A549 treated with CORT108297 at 1 μM for 4 hours (cell line): ENCODE measurements at places on chromosomes 7 and 10. TPM values are rescaled to one million over a fixed set of nuclear protein-coding genes. Genes with fewer than 3 reads are reported as not detected.

AOAH gene
- 0.10 TPM in 1 of 5 replicates, not detected in the others for total RNA-seq

CHPF2 gene
- total RNA-seq: 38.2 to 52.9 TPM (median 47.8 TPM) in 5 replicates

ENTPD1 gene
- 0.02 to 0.05 TPM in 2 of 5 replicates, not detected in the others for total RNA-seq

ECHS1 gene
- 136 to 162 TPM (median 147 TPM) in 5 replicates for total RNA-seq

ARHGAP22 gene
- 3.7 to 5.2 TPM (median 4.1 TPM) in 5 replicates for total RNA-seq

PTN gene
- not detected in 5 replicates for total RNA-seq

GBX1 gene
- 0.10 to 0.18 TPM in 2 of 5 replicates, not detected in the others for total RNA-seq

PLXDC2 gene
- 0.02 TPM in 3 of 5 replicates, not detected in the others for total RNA-seq

MYO1G gene
- total RNA-seq: 0.08 to 0.14 TPM (median 0.12 TPM) in 5 replicates

NKX6-2 gene
- total RNA-seq: 0.17 to 0.33 TPM (median 0.29 TPM) in 5 replicates

CALML3 gene
- 0.02 TPM in 1 of 5 replicates, not detected in the others for total RNA-seq

SLC35G1 gene
- total RNA-seq: 8.8 to 10.3 TPM (median 9.1 TPM) in 5 replicates

MYPN gene
- 2.6 to 3.5 TPM (median 3.1 TPM) in 5 replicates for total RNA-seq

GIMAP7 gene
- not detected in 5 replicates for total RNA-seq

MOGAT3 gene
- not detected in 5 replicates for total RNA-seq

OR2A25 gene
- total RNA-seq: not detected in 5 replicates

NAT16 gene
- 0.10 to 0.17 TPM (median 0.14 TPM) in 5 replicates for total RNA-seq

CPXM2 gene
- total RNA-seq: not detected in 5 replicates

GLI3 gene
- 0.07 to 0.42 TPM (median 0.13 TPM) in 5 replicates for total RNA-seq

FRAT1 gene
- total RNA-seq: 0.77 to 2.3 TPM (median 1.8 TPM) in 5 replicates

NOLC1 gene
- total RNA-seq: 166 to 187 TPM (median 171 TPM) in 5 replicates

TCAF1 gene
- 14.1 to 21.5 TPM (median 18.5 TPM) in 5 replicates for total RNA-seq

PLAU gene
- total RNA-seq: 109 to 124 TPM (median 120 TPM) in 5 replicates

EPO gene
- not detected in 5 replicates for total RNA-seq

SFXN4 gene
- 43.3 to 53.1 TPM (median 48.2 TPM) in 5 replicates for total RNA-seq

FOXI2 gene
- total RNA-seq: not detected in 5 replicates

PRPS1L1 gene
- not detected in 5 replicates for total RNA-seq

SUFU gene
- 5.2 to 7.9 TPM (median 7.2 TPM) in 5 replicates for total RNA-seq

CLEC2L gene
- total RNA-seq: 0.08 to 0.13 TPM (median 0.11 TPM) in 5 replicates

CTAGE4 gene
- not detected in 5 replicates for total RNA-seq

CALHM1 gene
- total RNA-seq: 0.02 TPM in 1 of 5 replicates, not detected in the others

DNAJC12 gene
- 55.1 to 79.5 TPM (median 64.3 TPM) in 5 replicates for total RNA-seq

LHPP gene
- 10.6 to 13.5 TPM (median 11.6 TPM) in 5 replicates for total RNA-seq

CFAP46 gene
- 1.0 to 1.9 TPM (median 1.5 TPM) in 5 replicates for total RNA-seq

OR2A12 gene
- not detected in 5 replicates for total RNA-seq

GRM3 gene
- total RNA-seq: not detected in 5 replicates

ATRNL1 gene
- 0.14 to 0.30 TPM (median 0.22 TPM) in 5 replicates for total RNA-seq

SEMA3D gene
- 0.05 to 0.06 TPM (median 0.06 TPM) in 3 of 5 replicates, not detected in the others for total RNA-seq

CRHR2 gene
- total RNA-seq: not detected in 5 replicates

VIPR2 gene
- total RNA-seq: 0.10 TPM in 1 of 5 replicates, not detected in the others

FBXL13 gene
- total RNA-seq: 0.26 to 0.88 TPM (median 0.61 TPM) in 5 replicates

PLEKHS1 gene
- total RNA-seq: 0.03 to 0.09 TPM (median 0.07 TPM) in 4 of 5 replicates, not detected in the other

CALHM3 gene
- total RNA-seq: 0.45 to 0.74 TPM (median 0.49 TPM) in 5 replicates

LGI1 gene
- total RNA-seq: not detected in 5 replicates

MYL10 gene
- not detected in 5 replicates for total RNA-seq

WEE2 gene
- 0.03 TPM in 1 of 5 replicates, not detected in the others for total RNA-seq

RTKN2 gene
- total RNA-seq: 0.83 to 1.1 TPM (median 0.93 TPM) in 5 replicates

KCNIP2 gene
- total RNA-seq: 0.58 to 1.1 TPM (median 0.70 TPM) in 5 replicates

OPN1SW gene
- not detected in 5 replicates for total RNA-seq

SRRT gene
- total RNA-seq: 125 to 149 TPM (median 146 TPM) in 5 replicates

GPRIN2 gene
- total RNA-seq: 26.2 to 47.1 TPM (median 37.6 TPM) in 5 replicates

RPS24 gene
- total RNA-seq: 2,660 to 4,067 TPM (median 2,983 TPM) in 5 replicates

PAOX gene
- total RNA-seq: 1.7 to 2.4 TPM (median 2.1 TPM) in 5 replicates

TDRD1 gene
- not detected in 5 replicates for total RNA-seq

CTAGE8 gene
- 0.03 TPM in 1 of 5 replicates, not detected in the others for total RNA-seq

C10orf105 gene
- not detected in 5 replicates for total RNA-seq
